ENCODE measurements at places on chromosomes 12 and 14.
A peak's percentile ranks its signal among the peaks of the same experiment; 100 is the strongest.

- DNase-seq = no peak
These were observed 26.2 kb downstream of the BRF1 start for GRCh38 chr14:105274637-105275036.

- DNase-seq = no peak
These were observed 10.1 kb downstream of the RAP1B start for GRCh38 chr12:68620519-68621471.

- no peak for DNase-seq
These were observed 185.6 kb downstream of the TBX5 start for GRCh38 chr12:114220311-114220710.

GRCh38 chr14:70904373-70904772 lies 2.9 kb upstream of the PCNX1 start:
- no peak for DNase-seq

GRCh38 chr12:108815875-108816594 lies 41.3 kb downstream of the SSH1 start:
- DNase-seq = peak; percentile 85

GRCh38 chr12:104272938-104273337 lies 30.6 kb upstream of the EID3 start:
- no peak for DNase-seq

- DNase-seq = no peak
These were observed 118.9 kb downstream of the CHST11 start for GRCh38 chr12:104575442-104576186.

GRCh38 chr12:62273724-62274380 lies 13.6 kb downstream of the USP15 start:
- DNase-seq = no peak

- no peak for DNase-seq
These were observed 71.3 kb downstream of the TSPAN9 start for GRCh38 chr12:3148366-3149000.

DNA sequence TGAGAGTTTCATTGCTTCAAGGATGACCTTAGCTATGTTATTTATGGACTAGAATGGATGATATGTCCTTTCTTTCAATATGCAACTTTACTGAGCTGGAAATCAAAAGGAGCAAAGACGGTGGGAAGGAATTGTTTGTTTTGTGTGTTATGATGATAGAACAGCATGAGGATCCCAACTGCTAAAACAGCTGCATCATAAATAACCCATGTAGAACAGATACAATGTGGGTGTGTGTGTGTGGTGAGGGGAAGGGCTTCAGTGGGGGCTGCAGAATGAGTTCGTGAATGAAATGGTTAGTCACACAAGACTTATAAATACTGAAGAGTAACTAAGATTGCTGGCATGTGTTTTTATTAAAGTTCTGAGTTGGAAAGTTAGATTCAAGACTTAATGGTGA lies 80.1 kb downstream of the DACT1 start:
- no peak for DNase-seq

DNA sequence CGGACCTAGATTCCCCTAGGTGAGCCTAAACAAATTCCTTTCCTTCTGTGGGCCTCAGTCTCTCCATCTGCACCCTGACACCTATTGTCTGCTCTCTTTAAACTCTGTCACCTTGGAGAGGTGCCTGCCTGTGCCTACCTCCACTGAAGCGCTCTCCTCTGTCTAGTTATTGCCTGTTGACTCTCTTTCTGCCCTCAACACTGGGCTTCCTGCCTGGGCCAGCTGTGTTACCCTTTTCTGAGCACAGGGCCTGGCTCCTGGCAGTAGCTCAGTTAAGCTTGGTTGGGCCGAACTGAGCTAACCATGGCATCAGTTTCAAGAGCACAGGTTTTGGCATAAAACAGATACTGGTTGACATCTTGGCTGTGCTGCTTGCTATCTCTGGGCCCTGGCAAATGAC lies 43.5 kb downstream of the PRMT8 start:
- no peak for DNase-seq

- no peak for DNase-seq
These were observed 27.4 kb downstream of the GALNT16 start for GRCh38 chr14:69287098-69288010.

Measured in mammary epithelial cell (primary cell).